Activated T-helper 2 cell treated with anti-CD3 and anti-CD28 coated beads, Interferon-gamma antibody, Interleukin-2, Interleukin-4, amounts not matched to agents 10 μg/mL and 5 μg/mL and 100 μg/mL, durations not matched to agents 14 hours and 24 hours and 36 hours (primary cell): ENCODE measurements at places on chromosomes 6 and 20. TPM values are rescaled to one million over a fixed set of nuclear protein-coding genes. Genes with fewer than 3 reads are reported as not detected.

GRCh38 chr20:10584371-10584770, 89.4 kb downstream of the JAG1 start:
- no peak for DNase-seq

DNA sequence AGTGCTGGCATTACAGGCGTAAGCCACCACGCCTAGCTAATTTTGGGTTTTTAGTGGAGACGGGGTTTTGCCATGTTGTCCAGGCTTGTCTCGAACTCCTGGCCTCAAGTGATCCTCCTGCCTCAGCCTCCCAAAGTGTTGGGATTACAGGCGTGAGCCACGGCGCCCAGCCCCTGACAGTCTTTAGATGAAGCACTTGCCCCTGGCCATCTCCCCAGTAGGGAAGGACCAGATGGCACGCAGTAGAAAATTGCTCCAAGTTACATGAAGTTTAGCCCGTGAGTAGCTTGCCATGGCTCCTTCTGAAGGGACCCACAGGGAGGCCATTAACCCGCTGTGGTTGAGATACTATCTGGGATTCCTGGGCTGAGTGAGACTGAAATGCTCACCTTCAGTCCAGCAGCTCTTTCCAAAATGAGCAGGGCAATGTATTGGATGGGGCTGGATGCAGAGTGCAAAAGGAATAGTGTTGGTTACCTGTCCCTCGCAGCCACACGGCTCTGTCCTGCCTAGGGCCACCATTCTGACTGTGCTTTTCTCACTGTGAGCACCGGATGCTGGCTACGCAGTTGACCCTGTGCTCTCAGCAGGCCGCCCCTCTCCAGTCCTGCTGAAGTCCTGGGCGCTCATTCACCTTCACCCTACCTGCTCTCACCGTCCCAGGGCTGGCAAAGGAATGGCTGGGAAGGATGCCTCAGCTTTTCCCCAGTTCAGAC, 66.9 kb downstream of the EFCAB8 start:
- no peak for DNase-seq

DNA sequence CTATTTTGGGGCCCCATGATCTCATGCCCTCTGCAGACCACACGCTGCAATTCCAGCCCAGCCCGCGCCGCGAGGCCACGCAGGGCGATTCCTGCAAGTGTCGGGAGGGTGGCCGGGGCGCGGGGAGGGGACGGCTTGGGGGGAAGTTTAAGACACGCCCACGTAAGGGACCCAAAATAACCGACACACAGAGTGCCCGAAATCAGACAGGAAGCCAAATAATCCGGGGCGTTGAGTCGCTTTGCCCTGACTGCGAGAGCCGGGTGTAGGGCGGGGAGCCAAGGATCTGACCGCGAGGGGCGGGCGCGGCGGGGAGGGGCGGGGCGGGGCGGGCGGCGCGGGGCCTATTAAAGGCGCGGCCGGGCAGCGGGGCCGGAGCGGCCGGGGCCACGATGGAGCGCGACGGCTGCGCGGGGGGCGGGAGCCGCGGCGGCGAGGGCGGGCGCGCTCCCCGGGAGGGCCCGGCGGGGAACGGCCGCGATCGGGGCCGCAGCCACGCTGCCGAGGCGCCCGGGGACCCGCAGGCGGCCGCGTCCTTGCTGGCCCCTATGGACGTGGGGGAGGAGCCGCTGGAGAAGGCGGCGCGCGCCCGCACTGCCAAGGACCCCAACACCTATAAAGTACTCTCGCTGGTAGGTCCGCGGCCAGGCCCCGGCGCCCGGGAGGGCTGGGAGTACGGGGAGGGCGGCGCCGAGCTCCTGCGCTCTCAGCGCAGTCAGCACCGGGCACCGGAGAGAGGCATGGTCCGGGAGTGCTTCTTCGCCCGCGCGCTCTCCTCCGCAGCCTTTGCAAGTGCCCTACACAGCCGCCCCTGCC, at the start of gene ENPP1:
Gene ENPP1 (plus strand): TSS at position 377 of the 816 bp plus-strand sequence. CDS start 16 bp downstream, at position 393.
- DNase-seq = peak; percentile 52

- no peak for DNase-seq
Observed at GRCh38 chr20:62872862-62873261, 11.2 kb upstream of the TCFL5 start.

DNA sequence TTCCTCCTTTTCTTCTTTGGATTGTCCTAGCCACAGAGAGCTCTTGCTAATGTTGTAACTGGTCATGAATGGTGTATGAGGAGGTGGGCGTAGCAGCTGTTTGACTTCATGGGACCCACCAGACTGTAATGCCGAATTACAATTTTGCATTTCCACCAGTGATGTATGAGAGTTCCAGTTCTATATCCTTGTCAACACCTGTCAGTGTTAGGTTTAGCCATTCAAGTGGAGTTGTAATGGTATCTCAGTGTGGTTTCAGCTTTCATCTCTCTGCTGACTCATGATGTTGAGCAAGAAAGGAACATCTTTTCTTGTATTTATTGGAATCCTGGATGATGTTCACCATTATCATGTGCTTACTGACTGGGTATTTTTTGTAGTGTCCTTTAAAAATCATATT, 5.1 kb downstream of the IGF2R start:
- DNase-seq = no peak

Gene SLC22A2
- not detected in 2 replicates for total RNA-seq

Gene INSM1
- 31.5 and 32.1 TPM in 2 replicates for total RNA-seq

Gene MGME1
- 30.0 and 33.0 TPM in 2 replicates for total RNA-seq
